ENCODE measurements at places on chromosomes 13 and 19. TPM values are rescaled to one million over a fixed set of nuclear protein-coding genes. Genes with fewer than 3 reads are reported as not detected.

- DNase-seq: no peak
Measured at GRCh38 chr19:6963244-6963852, 57.9 kb downstream of the MBD3L2B start.

DNA sequence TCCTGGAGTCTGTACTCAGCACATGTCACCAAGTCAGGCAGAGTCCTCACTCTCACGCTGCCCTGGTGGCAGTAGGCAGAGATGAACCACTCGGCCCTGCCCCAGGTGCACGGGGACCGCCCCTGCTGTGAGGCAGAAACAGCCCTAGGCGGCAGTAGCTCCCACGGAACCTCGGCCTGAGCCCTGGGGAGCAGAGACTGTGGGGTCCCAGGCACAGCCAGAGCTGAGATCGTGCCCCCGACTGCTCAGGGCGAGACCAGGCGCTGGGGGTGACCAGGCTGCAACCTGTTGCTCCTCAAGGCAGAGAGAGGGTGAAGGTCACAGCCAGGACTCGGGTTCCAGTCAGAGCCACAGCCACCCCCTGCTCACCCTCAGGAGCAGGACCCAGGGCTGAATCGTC, 34.9 kb downstream of the AP1M1 start:
- DNase-seq: no peak

- DNase-seq: no peak
Measured at GRCh38 chr13:99986741-99987140, 5.2 kb downstream of the ZIC2 start.

The GNG7 gene
- 0.19 TPM for polyA plus RNA-seq

The MYO1F gene
- polyA plus RNA-seq: 0.14 TPM

The CLEC17A gene
- polyA plus RNA-seq: 0.05 TPM

DNA sequence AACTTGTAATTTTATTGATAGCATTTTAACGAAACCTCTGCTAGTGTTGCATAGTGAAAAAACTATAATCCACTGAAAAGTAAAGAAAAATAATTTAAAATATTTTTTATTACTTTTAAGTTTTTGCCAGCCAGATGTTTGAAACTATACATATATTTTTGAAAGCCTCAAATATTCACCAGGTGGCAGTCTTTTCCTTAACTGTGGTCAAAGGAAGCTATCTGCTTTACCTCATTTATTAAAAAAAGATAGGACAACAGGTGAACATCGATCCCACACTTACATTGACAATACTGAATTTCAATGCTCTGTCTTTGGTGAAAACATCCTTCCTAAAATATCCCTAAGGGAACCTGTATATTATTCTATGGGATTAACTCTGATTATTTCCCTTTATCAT, 100.5 kb downstream of the TRPC4 start:
- DNase-seq: no peak

GRCh38 chr13:106103779-106104178, 431.7 kb downstream of the EFNB2 start:
- no peak for DNase-seq

The BORA gene
- 4.0 TPM for polyA plus RNA-seq

The SGCG gene
- 0.06 TPM for polyA plus RNA-seq

Data from IMR-90 (cell line).